ENCODE measurements at places on chromosomes 11 and 22.

- no peak for DNase-seq
Measured at GRCh38 chr22:38347181-38347943, 30.1 kb upstream of the CSNK1E start.

DNA sequence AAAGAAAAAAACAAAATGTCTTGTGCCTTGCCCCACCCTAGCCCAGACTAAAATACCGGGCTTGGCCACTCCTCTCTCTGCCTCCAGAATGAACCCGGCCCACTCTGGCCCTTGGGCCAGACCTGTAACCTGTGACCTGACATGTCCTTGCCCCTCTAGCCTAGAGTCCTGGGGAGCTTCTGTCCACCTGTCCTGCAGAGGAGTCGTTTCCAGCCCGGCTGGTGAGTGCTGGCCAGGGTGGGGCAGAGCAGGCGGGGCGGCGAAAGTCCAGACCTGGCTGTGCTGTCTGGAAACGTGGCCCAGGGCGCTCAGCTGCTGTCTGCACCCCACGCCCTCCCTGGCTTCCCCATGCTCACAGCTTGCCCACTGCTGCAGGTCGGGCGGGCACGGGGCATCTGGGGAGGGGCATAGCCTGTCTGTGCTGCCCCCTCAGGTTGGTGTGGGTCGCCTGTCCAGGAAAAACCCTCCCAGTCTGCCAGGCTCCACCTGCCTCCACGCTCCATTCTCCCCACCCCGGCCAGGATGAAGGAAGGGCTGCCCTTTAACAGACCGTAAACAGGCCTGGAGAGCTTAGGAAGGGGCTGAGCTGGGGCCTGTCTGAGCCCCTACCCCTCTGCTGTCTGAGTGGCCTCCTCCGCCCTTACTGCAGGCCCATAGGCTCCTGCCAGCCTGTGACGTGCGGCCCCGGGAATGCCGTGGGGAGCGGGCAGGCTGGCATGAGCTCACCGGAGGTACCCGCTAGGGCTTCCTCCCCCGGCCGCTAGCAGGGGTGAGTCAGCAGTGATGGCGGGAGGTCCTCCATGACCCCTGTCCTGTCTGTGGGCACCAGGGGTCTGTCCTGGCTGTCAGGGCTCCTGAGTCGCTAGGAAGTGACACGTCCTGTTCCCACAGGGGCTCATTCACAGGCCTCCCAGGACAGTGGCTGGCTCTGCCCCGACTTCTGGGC is 1.9 kb downstream of the CD151 start:
- DNase-seq, result no peak

GRCh38 chr11:102572554-102573220 is 42.1 kb upstream of the MMP7 start:
- no peak for DNase-seq

- no peak for DNase-seq
Measured at GRCh38 chr11:122103726-122104125, 12.3 kb downstream of the BLID start.

GRCh38 chr11:127619946-127620345 is 619.4 kb upstream of the KIRREL3 start:
- no peak for DNase-seq

DNA sequence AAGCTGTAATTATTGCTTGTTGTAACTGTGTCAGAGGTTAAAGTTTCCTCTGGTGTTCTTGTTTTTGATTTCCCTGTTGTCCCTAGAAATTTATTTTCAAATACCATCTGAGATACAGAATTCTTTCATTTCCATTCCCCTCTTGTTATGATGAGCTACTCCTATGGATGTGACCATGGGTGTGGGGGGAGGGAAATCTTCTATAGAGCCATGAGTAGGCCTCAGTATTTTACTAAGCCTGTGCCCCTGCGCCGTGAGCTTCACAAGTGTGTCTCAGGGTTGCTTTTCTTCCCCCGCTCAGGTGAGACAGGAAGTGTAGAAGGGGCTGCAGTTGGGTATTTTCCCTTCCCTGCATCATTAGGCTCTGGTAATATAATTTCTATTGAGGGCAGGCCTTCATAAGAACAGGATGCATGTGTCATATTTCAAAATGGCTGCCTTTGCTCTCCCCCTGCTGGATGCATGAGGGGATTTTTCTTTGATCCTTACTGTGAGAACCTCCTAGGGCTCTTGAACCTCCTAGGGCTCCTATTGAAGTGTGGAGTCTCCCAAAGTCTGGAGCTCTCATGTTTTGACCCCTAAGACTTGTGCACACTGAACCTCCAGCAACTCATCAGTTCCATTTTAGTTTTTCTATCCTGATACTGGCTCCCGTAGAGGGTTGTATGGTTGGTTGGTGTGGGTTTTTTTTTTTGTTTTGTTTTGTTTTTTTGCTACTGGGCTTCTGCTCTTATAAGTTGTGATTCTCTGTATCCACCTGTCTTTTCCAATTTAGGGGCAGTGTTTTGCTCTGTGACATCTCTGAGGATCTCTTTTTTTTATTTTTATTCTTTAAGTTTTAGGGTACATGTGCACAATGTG is 658.2 kb downstream of the NTM start:
- DNase-seq, result peak; percentile 76

- peak; percentile 48 for DNase-seq
Measured at GRCh38 chr22:25564320-25564978, at the start of gene GRK3. Gene GRK3, plus strand, starts transcription at chr22:25564675. Its CDS starts 366 bp downstream, at chr22:25565041.

DNA sequence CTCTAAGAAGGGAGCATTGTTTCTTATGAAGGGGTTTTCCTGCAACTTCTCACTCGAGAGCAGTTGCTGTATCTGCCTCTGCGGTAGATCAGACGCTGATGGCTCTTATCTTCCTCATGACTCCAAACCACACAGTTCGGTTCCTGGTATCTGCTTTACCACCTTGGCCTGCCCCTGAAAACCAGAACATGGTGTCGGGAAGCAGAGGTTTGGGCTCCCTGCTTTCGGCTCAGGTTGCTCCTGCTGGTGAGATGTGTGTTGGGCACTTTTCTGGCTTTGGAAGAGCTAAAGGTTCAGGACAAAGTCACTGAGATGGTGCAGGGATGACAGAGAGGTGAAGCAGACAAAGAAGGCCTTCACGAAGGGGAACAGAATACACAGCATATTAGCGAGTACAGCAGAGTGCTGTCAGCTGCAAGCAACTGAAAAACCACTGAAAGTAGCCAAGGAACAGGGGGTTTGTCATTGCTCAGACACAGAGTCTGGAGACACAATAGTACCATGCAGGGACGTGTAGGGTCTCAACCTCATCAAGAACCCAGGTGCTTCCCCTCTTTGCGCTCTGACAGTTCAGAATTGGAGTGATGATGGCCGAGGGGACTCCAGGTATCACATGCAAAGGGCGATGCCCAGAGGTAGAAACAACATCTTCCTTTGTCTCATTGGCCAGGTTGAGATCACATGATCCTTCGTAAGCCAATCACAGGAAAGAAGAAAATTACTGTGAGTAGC is 11.9 kb upstream of the CSF2RB start:
- DNase-seq, result no peak

GRCh38 chr11:111019871-111020670 is 225.5 kb upstream of the POU2AF2 start:
- DNase-seq, result no peak

GRCh38 chr22:27270818-27271510 is 530.6 kb downstream of the MN1 start:
- DNase-seq, result no peak

DNA sequence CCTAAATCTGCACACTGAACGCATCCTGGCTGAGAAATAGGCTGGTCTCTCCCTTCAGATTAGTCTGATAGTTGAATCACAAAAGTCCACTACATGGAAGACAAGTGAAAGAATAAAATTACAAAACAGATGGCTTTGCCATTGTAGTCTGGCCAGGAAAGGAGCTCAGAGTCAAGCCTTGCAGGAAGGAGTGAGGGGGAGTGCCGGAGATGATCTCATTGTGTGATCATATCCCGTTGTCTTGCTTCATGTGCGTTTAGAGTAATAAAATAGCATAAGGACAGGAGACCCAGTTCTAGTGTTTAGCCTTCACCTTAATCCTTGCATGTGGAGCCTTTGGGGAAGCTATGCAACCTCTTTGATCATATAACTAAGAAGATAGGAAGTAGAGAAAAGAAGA is 666.7 kb upstream of the RAG2 start:
- no peak for DNase-seq

- DNase-seq, result no peak
Measured at GRCh38 chr11:131819865-131820264, 449.4 kb downstream of the NTM start.

DNA sequence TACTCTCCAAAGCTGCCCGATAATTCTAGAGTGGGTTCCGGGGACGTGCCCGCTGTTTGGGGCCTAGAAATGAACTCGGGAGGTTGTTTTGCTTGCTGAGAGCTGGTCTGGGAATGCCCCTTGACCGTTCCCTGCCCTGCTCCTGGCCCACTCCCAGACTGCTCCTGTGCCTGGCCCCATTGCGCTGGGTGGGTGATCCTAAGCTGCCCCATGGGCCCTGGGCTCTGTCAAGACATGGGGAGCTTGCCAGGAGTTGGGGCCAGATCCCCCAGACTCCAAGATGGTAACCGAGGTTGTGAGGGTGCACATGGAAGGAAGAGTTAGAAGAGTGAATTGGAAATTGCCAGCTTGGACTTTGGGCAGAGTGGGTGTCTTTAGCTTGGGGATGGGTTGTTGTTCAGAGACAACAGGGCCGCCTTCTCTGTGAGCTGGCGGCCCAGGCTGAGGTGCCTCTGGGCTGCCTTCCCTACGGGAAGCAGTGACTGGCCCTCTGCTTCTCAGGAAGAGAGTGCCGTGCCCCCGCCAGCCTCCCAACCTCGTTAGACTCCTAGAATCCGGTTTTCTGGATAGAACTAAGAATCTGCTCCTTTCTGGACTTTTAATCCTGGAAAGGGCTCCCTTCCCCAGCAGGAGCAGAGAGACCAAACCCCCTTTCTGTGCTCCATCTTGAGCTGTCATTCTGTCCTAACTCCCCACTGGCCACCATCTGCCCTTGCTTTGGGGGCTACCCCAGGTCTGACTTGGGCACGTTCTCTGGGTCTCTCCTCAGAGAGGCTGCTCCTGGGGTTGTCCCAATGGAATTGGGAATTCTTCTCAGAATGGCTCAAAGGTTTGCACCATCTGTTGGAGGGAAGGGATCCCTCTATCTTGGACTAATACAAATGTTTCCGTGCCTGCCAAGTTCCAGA is 1.8 kb downstream of the ST3GAL4 start:
- no peak for DNase-seq

- no peak for DNase-seq
Measured at GRCh38 chr11:114282488-114282887, 13.7 kb upstream of the NNMT start.

All from NCI-H1092 treated with DMSO at 0.1 percent for 48 hours (cell line).